Activated T-helper 1 cell treated with anti-CD3 and anti-CD28 coated beads, Interleukin-12 subunit alpha, Interleukin-12 subunit beta, Interleukin-2, Interleukin-4 antibody, amounts not matched to agents 30 ng/mL and 10 ng/mL and 1 ng/mL, durations not matched to agents 14 hours and 24 hours and 36 hours (primary cell): ENCODE measurements at places on chromosomes 11 and 22. TPM values are rescaled to one million over a fixed set of nuclear protein-coding genes. Genes with fewer than 3 reads are reported as not detected.

Gene PNPLA3
- 0.86 and 1.6 TPM in 2 replicates for total RNA-seq

Gene SLC22A12
- total RNA-seq: not detected in 2 replicates

Gene HOATZ
- total RNA-seq: not detected in 2 replicates

Gene ESAM
- total RNA-seq: 0.52 and 0.64 TPM in 2 replicates

Gene SIK3
- total RNA-seq: 49.9 and 54.2 TPM in 2 replicates

DNA sequence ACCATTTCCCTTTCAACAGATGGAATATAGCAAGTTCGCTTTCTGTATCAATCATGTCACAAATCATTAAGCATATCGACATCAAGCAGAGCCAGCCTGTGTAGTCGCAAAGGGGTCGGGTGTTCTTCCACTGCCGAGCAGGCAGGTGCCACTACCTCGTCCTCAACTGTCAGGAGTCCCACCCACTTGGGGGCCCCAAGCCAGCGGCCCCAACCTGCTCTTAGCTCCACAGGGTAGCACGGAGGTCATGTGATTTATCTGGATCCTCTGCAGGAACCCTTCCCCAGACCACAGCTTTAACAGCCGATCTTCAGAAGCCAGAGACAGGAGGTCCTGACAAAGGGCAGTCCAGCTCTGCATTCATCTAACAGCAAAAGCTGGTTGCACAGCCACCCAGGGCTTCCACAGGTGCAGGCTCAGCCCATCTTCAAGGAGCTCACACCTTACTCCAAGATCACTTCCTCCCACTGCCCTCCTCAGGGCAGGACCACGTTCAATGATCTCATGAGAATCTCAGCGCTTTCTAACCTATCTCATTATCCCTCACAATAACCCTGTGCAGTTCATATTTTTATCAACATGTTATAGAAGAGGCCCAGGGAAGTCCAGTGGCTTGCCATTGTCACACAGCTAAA, 110.2 kb downstream of the TRIM29 start:
- DNase-seq: no peak

- DNase-seq: no peak
Measured at GRCh38 chr11:114270531-114271270, 25.5 kb upstream of the NNMT start.

GRCh38 chr11:69106031-69106811, 49.5 kb upstream of the SMIM38 start:
- DNase-seq: no peak

DNA sequence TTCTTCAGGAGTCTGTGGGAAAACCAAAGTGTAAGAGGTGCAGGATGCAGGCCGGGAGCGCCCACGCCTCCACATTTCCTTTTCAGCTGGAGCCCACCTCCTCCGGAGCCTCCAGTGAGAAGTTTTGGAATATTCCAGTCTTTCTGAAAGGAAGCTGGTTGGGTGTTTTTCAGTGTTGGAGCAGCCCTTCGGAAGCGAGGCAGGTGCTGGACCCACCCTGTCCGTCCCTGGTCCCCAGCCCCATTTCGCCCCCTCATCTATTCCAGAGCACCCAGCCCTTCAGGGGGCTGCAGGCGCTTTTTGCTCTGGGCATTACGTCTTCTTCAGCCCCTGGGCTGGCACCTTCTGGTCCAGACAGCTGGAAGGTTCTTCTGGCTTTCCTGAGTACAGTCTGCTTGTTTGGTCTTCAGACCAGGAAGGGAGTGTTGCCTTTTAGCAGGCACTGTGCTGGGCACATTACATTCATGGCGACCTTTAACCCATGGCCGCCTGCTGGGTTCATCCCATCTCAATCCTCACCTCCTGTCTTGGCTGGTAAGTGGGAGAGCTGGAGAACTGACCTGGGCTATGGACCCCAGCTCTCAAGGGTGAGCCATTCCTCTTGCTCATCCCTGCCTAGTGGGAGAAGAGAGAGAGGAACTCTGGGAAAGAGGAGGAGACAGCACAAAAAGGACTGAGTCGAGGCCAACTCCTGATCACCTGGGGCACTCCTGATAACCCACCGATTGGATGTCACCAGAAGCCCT, 710 bp upstream of the THY1 start:
- no peak for DNase-seq

DNA sequence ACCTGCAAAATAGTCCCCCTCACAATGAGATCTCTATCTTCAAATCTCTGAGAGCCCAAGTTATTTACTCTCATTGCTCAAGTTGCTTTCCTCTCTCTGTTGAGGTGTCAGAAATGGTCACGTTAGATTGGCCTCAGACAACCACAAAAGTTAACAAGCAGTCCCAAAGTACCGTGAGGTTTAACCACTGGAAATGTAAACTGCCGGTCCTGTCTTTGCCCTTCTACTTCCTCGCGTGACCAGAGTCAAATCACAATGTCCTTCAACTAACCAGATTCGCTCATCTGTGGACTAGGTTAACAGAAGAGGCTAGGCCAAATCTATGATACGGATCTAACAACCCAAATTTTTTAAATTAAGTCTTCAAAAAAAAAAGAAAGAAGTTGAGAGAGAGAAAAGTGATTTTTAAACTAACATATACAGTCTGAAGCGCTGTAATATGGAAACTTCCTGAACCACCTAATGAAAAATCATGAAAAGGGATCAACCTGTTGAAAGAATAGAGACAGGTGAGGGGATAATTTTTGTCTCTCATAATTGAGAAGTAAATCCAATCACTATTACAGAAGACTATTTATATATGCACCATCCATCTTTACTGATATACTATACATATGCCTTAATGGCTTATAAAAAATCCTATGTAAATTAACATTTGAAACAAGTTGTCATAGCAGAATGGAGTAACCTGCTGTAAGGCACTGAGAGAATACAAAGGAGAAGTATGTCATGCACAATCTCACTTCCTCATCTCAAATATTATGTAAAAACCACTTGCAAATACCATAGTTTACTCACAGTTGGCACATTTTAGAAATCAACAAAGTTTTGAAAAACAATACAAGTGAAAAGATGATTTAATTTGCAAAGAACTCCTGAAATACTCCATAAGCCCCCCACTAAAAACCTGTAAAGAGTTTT, 3.3 kb upstream of the JAML start:
- DNase-seq: no peak

DNA sequence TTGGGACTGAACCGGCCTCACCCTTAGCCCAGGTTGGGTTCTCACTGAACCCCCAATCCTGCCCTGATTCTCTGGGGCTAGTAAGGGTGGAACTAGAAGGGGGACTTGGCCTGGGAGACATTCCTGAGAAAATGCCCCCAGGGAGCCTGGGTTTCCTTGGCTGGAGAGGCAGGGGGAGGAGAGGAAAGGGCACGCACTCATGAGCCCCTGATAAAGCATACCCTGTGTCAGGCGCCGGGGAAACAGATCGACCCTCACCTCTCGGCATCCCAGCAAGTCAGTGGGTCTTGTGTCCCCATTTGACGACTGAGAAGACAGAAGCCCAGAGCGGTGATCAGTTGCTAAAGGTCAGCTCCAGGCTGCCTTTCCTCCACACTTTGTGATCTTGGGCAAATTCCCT, 47.7 kb upstream of the RTL6 start:
- no peak for DNase-seq

DNA sequence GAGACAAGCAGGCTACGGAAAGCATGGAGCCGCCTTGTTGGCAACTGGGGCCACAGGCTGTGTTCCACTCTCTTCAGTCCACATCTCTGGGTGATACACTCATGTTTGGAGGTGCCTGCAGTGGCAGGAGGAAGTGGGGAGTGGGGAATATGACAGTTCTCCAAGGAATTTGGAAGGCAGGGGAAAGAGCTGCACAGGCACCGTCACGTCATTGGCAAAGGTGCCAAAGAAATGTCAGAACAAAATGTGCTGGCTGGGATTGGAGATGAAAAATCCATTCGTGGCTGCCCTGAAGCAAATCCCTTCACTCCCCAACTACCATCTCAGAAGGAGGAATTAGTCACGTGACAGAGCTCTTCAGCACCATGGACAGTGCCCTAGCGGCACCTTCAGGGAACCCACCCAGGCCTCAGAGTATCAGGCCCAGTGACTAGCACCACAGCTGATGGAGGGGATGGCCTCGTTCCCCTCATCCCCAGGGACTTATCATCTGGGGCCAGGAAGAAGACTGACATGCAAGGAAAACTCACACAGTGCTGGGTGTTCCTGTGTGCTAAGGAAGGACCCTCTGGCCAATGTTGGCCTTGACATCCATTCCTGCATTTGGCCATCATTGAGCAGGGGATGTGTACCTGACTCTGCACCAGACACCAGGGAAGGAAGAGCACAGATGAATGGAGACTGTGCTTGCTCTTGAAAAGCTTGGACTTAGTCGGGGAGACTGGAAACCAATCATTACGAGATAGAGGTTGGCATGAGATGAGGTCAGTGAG, 48.5 kb upstream of the PRDM11 start:
- DNase-seq: no peak

- no peak for DNase-seq
Measured at GRCh38 chr11:92296138-92296515, 71.5 kb downstream of the FAT3 start.

- DNase-seq: no peak
Measured at GRCh38 chr11:72626414-72626936, 47.7 kb downstream of the PDE2A start.

- DNase-seq: no peak
Measured at GRCh38 chr11:131916638-131917037, 546.2 kb downstream of the NTM start.

DNA sequence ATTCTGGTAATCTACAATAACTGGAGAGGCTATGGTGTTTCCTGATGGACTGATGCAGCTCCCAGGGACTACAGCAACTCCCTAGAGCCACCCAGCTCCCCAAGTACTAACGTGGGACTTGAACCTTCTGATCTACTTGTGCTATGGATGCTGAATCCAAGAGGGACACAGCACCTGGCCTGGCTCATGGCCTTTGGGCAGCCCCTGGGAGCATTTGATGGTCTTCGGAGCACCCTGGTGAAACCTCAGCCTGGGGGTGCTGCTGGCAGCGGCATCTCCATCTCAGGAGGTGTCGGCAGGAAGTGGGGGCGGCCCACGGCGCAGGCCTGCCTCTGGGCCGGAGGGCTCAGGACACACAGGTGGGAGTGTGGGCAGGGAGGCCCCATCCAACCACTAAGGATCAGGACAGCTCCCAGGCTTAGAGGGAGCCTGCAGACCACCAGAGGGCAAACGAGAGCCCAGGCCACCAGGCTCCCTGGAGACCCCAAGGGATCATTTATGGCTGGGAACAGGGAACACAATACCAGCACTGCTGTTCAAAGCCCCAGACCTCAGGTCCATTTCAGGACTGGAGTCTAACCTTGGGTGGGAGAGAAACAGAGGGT, 8.7 kb downstream of the EHD1 start:
- DNase-seq: no peak
